ENCODE measurements at places on chromosomes 5 and 9.

DNA sequence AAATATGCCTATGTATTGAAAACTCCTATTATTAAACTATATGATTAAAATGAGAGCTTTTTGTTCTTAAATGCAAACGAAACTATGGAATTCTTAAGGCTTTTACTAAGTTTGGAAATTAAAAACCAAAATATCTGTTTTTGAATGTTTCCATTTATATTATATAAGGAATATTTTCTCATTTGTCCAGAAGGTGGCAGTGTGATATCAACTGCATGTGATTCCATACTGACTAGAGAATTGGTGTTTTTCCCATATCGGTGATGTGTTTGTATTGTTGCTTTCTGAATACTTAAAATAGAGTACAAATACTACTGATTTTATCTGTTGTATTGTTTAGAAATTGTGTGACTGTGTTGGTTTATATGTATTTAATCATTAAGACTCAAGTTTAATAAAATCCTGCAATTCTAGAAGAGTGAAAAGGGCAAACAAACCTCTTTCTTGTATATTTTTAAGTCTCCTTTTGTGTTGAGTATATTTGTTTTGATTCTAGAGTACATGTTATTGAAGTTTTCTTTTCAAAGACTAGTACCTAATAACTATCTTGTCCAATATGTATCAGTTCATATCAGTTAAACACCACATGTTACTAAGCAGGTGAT lies 320.8 kb downstream of the CCDC171 start:
- DNase-seq = no peak

- DNase-seq = no peak
These were observed 155.5 kb upstream of the SLC12A2 start for GRCh38 chr5:127928053-127928452.

DNA sequence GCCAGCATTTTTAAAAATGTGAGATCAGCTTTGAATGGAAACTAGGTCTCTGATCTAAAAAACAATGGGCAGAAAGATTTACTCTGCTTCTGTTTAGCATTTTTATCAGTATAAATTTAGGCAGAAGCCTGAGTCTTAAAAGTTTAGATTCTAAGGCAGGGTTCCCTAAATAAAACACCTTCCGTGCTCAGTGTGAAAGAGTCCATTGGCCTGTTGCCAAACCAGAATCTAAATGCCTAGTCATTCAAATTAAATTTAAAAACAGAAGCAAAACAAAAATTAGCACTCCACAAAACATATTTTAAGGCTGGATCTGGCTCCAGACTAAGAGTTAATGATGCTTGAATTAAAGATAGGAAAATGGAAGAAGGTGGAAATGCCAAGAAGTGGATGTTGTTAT lies 4.5 kb downstream of the TYRP1 start:
- no peak for DNase-seq

- no peak for DNase-seq
These were observed 59.1 kb upstream of the ENTREP1 start for GRCh38 chr9:69265891-69266290.

GRCh38 chr5:83265318-83265717 lies 188.0 kb downstream of the XRCC4 start:
- peak; percentile 53 for DNase-seq

GRCh38 chr5:60810438-60811085 lies 33.5 kb downstream of the ELOVL7 start:
- no peak for DNase-seq

GRCh38 chr5:5363045-5363444 lies 59.4 kb upstream of the ICE1 start:
- DNase-seq = no peak

- DNase-seq = no peak
These were observed 159.5 kb downstream of the RAPGEF6 start for GRCh38 chr5:131475541-131475941.

- DNase-seq = peak; percentile 9
These were observed 6.3 kb downstream of the RMI1 start for GRCh38 chr9:83986765-83987401.

DNA sequence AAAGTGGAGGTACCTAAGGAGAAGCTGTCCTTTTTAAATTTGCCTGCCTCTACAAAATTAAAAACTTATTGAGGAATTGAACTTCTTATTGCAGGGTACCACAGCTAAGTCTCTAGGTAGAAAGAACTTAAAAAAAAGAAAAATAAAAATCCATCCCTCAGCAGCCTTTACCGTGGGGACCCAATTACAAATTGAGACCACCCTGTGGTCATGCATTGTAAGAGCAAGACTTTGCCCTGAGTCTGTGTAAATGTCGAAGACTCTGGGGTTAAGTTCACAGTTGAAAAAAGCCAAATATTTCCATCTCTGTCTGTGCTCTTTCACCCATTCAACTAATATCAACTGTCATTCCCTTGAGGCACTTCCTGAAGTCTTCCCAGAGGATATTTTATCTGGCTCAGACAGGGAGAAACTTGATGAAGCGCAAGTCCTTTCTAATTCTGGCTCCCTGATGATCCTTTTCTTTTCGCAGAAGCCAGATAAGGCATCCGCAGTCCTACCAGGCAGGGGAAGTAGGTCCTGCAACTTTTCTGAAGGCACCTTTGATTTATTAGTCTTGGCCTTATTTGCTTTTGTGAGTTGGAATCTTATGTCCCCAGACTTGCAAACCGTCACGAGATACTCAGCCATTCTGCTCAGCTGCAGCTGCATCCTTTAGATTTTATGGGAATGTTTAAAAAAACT lies 323.8 kb upstream of the WWC1 start:
- DNase-seq = no peak

DNA sequence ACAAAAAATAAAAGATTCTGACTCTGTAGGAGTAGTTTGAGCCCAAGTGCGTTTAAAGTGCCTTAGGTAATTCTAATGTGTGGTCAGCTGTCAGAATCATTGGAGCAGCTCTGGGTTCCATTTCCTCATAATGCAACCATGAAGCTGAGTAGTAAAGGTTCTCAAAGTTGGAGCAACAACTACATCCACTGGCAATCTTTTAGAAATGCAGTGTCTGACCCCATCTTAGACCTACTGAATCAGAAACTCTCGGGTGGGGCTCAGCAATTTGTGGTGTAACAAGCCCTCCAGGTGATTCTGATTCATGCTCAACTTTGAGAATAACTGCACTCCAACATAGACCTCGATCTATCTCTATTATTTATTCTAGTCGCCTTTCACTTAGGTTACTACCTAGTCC lies 7.6 kb upstream of the ALDH1A1 start:
- no peak for DNase-seq

DNA sequence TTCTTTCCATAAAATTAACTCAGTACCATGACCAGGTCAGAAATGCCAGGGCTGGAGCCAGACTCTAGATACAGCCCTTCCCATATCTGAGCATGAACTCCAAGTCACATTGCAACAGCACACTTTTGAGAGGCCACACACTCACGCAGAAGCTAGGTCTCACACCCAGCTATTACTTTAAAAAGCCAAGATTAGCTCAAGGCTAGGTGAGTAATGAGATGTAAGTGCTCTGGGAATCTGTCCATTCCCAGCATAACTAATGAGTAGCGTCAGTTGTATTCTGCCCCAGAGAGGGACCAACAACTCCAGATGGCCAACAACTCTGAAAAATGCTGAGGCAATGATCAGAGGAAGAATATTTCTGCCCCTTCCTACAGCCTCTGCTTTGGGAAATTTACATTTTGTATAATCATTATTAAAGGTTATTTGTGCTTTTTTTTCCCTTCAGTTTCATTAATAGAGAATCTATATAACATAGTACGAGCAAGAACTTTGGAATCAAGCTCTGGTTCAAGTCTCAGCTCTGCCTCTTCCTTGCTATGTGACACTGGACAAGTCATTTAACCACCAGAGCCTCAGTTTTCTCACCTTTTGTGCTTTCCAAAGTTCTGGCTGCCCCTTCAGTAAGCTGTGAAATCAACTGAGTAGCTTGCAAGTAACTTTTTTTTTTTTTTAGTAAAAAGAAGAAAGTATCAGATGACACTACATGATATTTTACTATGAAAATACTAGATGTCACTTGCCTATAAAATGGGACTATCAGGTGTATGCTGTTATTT lies 118.3 kb downstream of the NR6A1 start:
- DNase-seq = no peak

GRCh38 chr9:16174915-16175314 lies 622.1 kb downstream of the CCDC171 start:
- no peak for DNase-seq

DNA sequence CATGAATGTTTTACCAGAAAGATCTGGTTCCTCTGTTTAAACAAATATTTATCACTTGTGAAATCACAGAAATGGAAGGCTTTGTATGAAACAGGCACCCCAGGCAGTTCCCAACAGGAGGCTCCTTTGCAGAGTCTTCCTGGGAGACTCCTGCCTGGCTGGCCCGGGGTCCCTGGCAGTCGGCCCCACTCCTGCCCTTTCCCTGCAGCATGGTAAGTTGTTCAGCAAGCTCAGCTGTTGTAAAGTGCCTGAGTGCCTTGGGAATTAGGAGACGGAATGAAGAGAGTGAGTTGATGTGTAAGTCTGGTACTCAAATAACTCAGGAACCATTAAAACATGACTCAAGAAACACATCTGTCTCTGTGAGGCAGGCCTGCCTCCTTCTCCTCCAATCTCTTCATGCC lies 17.5 kb upstream of the LHFPL2 start:
- no peak for DNase-seq

DNA sequence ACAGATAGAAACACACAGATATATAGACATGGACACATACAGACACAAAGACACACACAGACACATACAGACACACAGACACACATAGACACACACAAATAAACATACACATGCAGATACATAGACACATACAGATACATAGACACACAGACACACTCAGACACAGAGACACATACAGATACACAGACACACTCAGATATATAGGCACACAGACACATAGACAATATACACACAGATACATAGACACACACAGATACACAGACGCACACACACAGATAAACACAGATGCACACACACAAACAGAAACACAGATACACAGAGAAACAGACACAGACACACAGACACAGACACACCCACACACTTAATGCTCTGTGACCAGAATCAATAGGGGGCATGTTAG lies 156.8 kb downstream of the IRX2 start:
- DNase-seq = no peak

- DNase-seq = no peak
These were observed 149.5 kb upstream of the DHFR start for GRCh38 chr5:80804332-80804731.

DNA sequence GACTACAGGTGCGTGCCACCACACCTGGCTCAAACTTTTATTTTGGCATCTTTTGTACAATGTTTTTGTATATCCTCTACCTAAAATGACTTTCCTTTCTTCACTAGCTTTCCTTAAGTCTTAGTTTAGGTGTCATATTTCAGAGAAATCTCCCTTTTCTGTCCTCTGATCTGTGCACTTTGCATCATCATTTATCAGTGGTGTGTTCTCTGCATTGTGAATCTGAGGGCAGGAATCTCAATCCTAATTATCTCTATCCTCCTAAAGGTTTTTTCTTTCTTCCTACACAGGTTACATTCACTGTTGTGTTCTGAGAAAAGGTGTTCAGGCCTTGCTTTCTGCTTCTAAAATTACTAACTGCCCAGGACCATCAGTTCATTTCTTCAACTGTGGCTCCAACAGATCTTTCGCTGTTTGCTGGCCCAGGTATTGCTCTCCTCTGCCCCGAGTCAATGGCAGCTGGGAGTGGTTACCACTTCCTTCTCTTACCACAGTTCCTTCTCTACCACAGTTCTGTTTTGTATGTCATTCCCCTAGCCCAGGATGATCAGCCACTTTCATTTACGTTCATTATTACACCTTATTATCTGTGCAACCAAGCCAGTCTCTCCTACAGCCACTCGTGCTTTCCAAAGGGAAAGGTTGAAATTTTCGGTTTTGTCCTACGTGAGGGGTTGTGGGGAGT lies 14.0 kb downstream of the TGFBR1 start:
- DNase-seq = no peak

DNA sequence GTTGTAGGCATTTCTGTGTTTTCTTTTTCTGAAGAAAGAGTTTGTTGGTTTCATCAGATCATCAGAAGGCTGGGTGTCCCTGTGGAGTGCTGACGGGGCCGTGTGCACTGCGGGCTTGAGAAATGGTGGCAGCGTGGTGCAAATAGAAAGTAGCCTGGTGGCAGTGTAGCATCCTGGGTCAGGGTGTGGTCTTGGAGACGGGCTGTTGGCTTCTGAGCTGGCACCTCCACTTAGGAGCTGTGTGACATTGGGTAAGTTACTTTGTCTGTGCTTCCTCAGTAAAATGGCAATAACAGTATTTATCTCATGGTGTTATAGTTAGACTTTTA lies 10.0 kb upstream of the NDST1 start:
- DNase-seq = no peak

GRCh38 chr5:94245608-94246007 lies 372.8 kb downstream of the KIAA0825 start:
- DNase-seq = no peak

- no peak for DNase-seq
These were observed 183.0 kb upstream of the TRIM32 start for GRCh38 chr9:116504081-116504480.

DNA sequence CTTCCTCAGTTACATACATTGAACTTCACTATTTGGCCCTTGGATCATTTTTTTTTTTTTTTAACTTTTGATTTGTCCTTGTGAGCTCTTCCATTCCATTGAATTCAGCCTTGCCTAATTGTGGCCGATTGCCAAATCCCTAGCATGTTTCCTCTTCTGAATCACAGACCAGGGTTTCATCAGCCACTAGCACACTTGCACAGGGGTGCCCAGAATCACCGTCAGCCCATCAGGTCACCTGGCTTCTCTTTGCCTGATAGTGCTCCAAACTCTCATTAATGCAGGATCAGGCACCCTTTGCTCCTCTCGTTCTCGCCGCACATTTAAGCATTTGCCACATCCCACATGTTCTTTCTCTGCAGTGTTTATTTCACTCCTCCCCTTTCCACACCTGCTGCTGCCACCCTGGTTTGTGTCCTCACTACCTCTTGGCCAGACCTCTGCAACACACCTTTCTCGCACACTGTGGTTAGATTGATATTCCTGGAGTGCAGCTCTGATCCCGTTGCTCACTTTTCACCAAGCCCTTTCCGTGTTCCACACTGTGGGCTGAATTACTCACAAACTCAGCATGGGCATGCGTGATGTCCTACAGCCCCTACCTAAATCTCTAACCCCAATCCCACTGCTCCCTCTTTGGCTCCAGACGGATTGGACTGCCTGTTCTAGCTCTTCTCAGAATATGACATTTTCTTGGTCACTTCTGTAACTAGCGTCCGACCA lies 9.8 kb downstream of the PIK3R1 start:
- DNase-seq = no peak

GRCh38 chr5:88677376-88677895 lies 205.5 kb downstream of the MEF2C start:
- no peak for DNase-seq

DNA sequence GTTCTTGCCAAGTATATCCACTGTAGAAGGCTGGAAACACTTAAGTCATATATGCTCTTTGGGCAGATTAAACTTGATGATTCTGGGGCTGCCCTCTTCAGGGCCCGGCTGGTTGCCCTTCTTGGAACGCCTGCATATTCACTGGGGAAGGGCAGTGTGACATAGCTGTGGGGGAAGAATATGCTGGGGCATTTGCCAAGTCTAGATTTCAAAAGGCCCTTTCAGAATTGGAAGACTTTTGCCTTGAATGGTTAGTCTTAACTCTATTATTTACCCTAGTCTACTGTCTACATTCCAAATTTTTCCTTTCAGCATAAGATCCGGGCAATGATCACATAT lies 161.2 kb upstream of the PITX1 start:
- DNase-seq = no peak
